NCI-H524 (cell line): ENCODE measurements at places on chromosomes 6 and 20.
A peak's percentile ranks its signal among the peaks of the same experiment; 100 is the strongest.

- DNase-seq = no peak
These were observed 100.9 kb upstream of the MLN start for GRCh38 chr6:33904747-33905065.

GRCh38 chr6:85016726-85017125 lies 252.3 kb upstream of the TBX18 start:
- no peak for DNase-seq

GRCh38 chr6:143155681-143156080 lies 95.0 kb downstream of the AIG1 start:
- DNase-seq = no peak

- DNase-seq = peak; percentile 64
These were observed 1760.2 kb upstream of the DEFB115 start for GRCh38 chr20:29497261-29497671.

DNA sequence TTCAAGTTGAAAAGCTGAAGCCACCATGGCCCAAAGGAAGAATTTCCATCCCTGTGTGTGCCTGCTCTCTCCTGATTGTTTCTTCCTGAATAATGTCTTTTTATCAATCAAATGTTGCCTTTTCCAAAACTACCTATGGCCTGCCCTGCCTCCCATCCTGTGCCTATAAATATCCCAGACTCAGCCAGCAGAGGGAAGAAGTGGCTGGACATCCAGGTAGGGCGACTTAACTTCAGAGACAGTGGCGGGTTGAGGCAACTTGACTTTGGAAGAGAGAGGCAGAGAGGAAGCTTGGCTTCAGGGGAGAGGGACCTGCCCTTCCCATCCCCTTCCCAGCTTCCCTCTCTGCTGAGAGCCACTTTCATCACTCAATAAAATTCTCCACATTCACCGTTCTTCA lies 133.0 kb downstream of the LCA5 start:
- DNase-seq = no peak

DNA sequence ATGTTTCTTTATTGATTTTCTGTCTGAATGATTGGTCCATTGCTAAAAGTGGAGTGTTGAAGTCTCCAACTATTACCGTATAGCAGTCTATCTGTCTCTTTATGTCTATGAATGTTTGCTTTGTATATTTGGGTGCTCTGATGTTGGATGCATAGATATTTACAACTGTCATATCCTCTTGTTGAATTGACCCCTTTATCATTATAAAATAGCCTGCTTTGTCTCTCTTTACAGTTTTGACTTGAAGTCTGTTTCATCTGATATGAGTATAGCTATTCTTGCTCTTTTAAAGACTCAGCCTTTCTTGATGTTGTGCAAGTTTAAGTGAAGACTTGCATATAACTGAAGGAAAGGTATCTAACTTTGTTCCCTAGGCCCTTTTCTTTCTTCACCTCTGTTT lies 173.8 kb upstream of the RAB32 start:
- DNase-seq = no peak
